Panc1 (cell line): ENCODE measurements at places on chromosomes 7 and 10.

GRCh38 chr7:80142853-80143580 lies 8.4 kb downstream of the GNAI1 start:
- no peak for DNase-seq

- DNase-seq: no peak
Measured at GRCh38 chr10:112373912-112374338, at the start of gene ACSL5. TSS of gene ACSL5 (plus strand) at chr10:112374116. CDS start at chr10:112394947, 20,831 bp downstream.

- no peak for DNase-seq
Measured at GRCh38 chr10:132815168-132815857, 29.4 kb upstream of the NKX6-2 start.

GRCh38 chr7:157001920-157002818 lies 8.3 kb downstream of the MNX1 start:
- no peak for DNase-seq

DNA sequence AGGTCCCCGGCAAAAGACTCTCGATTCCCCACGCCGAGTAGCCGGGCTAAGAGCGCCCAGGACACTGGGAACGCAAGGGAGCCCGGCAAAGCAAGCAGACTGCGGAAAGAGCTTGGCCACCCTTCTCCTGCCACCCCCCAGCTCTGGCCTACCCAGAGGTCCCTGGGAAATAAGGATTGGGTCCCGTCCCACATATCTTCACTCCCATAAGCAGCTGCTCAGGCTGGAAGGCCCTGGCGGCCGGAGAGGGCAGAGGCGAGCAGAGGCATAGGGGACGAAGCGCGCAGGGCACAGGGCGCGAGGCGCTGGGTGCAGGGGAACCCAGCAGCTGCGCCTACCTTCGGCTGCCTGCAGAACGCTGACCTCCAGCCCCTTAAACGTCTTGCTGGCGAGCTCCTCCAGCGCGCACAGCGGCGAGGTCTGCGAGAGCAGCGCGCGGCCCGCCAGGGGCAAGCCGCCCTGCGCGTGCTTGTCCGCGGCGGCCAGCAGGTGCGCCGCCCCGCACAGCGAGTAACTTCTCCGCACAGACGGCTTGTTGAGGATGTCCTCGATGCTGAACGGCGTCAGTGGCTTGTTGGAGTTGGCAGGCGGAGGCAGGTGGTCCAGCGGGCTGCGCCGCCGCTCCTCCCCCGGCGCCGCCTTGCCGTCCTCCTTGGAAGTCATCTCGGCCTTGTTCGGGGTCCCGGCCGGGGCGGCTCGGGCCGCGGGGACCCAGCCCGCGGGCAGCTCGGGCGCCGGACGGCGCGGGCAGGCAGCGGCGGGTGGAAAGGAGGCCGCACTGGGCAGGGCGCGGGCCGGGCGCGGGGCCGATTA lies 904 bp downstream of the LBX1 start:
- DNase-seq: no peak

GRCh38 chr10:112533916-112534315 lies 86.9 kb downstream of the VTI1A start:
- no peak for DNase-seq

GRCh38 chr10:8048281-8049008 lies 6.0 kb upstream of the GATA3 start:
- no peak for DNase-seq

DNA sequence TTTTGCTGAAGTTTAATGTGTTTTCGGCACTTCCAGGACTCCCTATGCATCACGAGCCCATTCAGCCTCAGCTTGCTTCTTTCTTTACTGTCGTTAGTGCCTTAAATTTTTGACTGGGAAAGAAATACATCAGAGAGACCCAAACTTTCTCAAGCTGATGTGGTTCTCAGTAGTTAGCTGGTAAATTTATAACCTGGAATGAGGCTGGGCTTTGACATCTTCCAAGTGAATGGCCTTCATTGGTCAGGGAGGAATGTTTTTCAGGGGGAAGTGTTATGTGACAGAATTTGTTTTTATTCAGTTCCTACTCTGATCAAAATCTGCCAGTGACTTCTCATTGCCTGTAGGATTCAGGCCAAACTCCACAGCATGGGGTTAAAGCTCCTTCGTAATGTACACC lies 296.9 kb downstream of the SORCS3 start:
- no peak for DNase-seq

DNA sequence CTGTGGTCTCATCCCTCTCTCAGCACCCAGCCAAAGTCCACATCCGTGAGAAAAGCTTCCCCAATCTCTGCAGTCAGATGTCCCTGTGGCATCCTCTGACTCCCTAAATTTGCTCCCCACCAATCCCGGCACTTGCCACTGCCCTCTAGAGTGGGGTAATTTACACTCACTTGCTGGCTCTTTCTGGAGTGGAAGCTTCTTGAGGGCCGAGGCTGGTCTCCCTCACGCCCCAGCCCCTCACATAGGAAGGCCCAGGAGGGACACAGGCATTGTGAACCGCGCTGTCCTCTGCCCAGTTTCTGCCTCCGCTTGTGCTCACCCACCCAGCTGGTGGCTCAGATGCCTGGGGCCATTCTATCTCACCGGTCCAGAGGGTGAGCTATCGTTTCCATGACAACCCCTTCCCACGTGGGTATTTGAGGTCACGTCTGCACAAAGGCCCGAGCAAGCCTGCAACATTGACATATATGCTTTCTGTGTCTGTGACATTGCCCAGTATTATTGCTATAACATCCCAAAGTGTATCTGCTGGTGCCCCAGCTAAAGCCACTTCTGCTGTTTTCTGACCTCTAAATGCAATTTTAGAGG lies 97.3 kb upstream of the CTBP2 start:
- DNase-seq: no peak

DNA sequence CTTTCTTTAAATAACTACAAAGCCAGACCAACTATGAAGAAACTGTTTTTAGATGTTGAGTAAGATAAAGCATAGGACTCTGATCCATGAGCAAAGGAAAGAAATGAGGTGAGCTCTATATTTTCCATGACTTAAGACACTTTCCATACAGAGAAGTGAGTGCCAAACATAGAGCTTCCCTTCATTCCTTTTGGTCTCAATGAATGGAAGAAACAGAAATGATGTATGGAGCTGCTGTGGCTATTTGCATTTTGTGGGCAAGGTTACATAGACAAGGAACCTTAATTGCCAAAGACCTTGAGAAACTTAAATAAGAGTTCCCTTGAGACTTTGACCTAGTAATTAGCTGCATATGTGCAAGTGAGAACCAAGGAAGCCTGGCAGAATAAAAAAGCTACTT lies 1152.2 kb downstream of the XPNPEP1 start:
- DNase-seq: no peak

DNA sequence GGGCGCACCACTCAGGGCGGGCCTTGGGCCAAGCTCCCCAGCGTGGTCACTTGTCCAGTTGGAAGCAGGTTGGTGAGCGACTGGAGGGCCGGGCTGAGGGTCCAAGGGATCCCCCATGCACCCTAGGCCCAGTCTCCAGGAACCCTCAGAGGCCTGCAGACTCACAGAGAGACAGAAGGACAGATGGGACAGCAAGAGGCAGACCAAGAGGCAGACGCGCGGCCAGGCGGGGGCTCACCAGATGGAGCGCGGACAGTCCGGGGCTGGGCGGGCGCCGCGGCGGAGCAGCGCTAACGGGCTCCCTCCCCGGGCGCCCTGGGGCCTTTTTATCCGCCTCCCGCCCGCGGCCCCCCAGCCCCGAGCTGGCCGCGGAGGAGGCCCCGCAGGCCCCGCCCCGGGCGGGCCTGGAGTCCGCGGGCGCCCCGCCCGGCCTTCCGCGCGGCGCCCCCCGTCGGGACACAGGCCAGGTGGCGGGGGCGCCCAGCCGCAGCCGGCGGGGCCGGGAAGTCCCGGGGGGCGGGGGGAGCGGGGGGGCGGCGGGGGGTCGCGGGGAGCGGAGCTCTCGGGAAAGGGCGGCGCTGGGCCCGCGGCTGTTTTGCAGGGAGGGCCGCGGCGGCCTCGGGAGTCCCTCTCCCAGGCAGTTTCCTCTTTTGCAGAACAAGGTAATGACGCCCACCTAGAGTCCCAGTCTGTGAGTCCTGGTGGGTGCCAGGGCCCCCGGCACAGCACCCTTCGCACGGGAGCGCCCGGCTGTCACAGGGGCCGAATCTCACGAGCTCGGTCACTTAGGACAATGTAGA lies at the start of gene LOXL4:
Gene LOXL4, minus strand, starts transcription at position 301 of the 800 bp plus-strand sequence. CDS start 5,175 bp downstream, outside the sequence.
- DNase-seq: no peak

DNA sequence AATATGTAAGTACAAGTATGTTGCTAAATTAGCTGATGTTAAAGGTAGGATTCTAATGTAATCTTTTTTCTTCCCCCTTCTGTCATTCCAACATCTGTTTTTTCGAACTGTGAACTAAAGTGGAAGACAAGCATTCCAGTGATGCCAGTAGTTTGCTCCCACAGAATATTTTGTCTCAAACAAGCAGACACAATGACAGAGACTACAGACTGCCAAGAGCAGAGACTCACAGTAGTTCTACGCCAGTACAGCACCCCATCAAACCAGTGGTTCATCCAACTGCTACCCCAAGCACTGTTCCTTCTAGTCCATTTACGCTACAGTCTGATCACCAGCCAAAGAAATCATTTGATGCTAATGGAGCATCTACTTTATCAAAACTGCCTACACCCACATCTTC lies 62.7 kb downstream of the WAC start:
- no peak for DNase-seq

DNA sequence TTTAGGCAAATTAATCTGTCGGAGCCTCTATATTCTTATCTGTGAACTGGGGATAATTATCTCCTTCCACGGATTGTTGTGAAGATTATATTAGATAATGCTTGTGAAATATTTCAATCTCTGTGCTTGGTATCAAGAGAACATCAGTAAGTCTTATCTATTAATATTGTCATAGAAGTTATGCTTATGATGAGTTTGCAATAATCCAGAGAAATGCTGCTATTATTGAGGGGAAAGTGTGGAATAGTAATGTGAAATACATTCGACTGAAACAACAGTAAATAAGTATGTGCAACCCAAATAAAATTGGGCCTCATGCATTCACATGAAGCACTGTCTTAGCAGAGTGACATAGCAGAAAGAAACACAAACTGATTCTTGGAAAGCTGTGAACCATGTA lies 13.7 kb downstream of the RHOBTB1 start:
- no peak for DNase-seq

- DNase-seq: no peak
Measured at GRCh38 chr10:22690158-22690557, 24.2 kb downstream of the PIP4K2A start.

GRCh38 chr10:101222683-101223273 lies 6.5 kb downstream of the LBX1 start:
- DNase-seq: no peak

DNA sequence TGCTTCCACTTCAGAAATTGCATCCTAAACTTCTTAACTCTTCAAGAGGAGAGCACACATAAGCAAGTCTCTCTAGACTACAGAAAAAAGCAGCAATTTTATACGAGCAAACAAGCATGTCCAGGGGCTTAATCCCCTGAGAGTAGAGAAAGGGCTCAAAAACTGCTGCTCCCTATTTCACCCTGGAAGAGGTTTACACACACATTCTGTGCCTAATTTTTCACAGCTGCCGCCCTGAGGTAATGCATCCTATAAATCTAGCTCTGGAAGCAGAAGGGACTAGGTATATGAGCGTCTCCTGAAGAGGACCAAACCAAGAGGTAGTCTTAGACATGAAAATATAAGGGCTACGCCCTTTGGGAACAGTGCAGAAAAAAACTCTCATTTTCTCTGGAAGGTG lies 73.1 kb downstream of the CRPPA start:
- DNase-seq: no peak

- no peak for DNase-seq
Measured at GRCh38 chr10:11473128-11473760, 138.2 kb downstream of the USP6NL start.

GRCh38 chr10:17026686-17027485 lies 102.7 kb downstream of the CUBN start:
- no peak for DNase-seq

DNA sequence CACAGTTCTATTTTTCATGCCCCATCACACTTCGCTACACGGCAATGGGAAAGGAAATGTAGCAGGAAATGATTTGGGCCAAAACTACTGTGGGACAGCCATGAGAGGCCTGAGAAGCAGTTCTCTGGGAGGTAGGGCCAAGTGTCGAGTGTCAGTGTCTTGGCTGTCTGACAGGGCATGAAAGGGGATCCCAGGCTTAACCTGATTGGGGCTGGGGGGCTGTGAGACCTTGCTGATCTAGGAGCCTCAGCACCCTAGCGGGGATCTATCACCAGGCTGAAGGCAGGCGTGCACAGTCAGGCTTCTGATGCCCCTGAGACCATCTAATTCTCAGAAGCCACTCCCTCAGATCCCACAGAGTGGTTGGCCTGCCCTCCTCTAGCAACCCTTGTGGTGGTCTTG lies 58.2 kb upstream of the SLC25A13 start:
- DNase-seq: no peak

DNA sequence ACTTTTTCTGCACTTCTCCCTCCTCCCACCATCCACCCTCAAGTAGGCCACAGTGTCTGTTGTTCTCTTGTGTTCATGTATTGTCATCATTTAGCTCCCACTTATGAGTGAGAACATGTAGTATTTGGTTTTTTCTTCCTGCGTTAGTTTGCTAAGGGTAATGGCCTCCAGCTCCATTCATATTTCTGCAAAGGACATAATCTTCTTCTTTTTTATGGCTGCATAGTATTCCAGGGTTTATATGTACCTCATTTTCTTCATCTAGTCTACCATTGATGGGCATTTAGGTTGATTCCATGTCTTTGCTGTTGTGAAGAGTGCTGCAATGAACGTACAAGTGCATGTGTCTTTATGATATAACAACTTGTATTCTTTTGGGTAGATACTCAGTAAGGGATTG lies 230.4 kb downstream of the ARL4A start:
- DNase-seq: no peak

DNA sequence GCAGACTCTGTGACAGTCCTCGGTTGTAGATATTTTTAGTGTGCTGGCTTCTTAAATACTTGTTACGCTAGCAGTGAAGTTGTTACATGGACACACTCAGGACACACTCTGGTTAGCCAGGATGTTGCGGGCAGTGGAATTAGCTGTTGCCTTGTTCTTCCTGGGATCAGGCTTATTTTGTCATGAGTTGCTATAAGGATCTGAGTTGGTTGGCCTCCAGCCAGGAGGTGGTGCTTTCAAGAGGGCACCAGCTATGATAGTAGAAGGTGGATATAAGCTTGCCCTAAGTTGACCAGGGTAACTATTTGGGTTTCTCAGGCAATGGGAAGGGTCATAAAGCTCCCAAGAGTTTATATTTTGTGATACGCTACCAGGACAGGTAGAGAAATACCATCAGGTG lies 150.1 kb upstream of the C1GALT1 start:
- no peak for DNase-seq

DNA sequence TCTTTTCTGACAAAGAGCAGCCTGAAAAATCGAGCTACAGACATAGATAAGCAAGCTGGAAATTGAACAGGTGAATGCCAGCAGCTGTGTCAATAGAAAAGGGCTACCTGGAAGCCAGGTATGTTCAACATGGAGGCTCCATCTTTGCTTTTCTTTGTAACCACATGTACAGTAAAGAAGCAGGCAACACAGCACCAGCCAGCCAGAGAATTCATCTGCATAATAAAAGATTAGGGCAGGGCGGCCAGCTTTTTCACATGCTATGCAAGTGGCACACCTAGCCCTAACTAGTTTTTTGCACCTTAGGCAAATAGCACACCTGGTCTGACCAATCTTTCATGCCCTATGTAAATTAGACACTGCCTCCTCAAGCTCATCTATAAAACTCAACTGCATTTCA lies 25.7 kb downstream of the COG5 start:
- no peak for DNase-seq

- no peak for DNase-seq
Measured at GRCh38 chr7:7745258-7745657, 26.9 kb upstream of the RPA3 start.
